NCI-H345 (cell line): ENCODE measurements at places on chromosomes 13 and 19.

GRCh38 chr19:17125062-17125727, 49.6 kb downstream of the MYO9B start:
- DNase-seq: no peak

- DNase-seq: no peak
These were observed 262.8 kb upstream of the RFC3 start for GRCh38 chr13:33554919-33555791.

DNA sequence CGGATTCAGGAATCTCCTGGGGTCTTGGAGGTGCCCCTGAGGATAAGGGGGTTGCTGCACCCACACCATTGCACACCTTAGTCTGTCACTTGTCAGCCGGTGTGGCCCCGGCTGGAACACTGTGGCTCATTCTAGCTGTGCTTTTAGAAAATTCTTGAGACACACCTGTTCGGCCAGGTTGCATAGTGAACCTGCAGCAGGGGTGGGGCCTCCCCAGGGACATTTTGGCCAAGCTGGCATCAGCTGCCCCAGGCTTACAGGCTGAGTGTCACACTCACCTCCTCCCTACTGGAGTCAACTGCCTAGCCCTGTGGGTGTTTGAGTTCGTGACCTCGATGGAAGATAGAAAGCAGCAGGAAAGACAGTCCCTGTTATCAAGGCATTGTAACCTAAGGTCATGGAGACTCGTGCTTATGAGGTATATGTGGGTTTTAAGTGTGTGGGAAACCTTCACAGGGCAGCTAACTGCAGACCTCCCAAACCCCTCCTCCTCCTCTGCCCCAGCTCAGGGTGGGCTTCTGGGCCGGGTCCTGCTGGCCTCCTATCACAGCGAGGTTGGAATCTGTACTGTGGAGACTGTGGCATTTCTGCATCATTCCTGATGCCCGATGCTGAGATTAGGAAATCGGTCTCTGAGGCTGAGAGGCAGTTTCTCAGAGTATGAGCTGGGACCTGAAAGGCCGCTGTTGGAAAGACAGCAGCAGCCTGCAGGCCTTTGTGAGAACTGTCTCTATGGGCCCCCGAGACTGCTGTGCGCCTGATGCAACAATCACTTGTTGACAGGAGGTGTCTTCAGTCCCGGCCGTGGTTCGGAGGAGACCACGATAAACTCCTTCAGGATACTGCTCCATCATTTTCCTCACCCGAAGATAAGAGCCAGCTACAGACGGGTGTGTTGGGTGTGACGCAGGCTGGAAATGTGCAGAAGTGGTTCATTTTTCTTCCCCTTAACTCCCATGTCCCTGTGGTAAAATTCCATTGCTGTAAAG, 72.2 kb downstream of the ATP11A start:
- no peak for DNase-seq

- no peak for DNase-seq
These were observed 23.3 kb upstream of the RBM26 start for GRCh38 chr13:79429309-79429708.

GRCh38 chr19:44755219-44755618, 6.7 kb downstream of the BCL3 start:
- no peak for DNase-seq

GRCh38 chr19:3862826-3863500, 5.9 kb downstream of the ZFR2 start:
- no peak for DNase-seq

- no peak for DNase-seq
These were observed 230.8 kb downstream of the DCT start for GRCh38 chr13:94248454-94249228.

DNA sequence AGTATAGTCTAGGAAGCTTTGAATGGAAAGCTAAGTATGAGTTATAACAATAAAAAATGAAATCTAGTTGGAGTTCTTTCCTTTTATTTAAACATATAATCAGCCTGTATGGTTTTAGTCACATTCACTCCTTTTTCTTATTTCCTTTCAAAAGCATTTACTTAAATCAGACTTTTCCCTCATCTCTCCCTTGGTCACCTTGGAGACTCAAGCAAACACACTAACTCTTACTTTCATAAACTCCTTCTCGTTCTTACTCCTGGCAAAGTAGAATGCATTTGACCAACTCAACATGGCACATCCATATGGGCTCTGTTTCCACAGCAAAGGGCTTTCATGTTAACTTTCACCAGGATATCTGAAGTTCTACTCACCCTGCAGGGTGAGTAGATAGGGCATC, 400.0 kb downstream of the LMO7 start:
- no peak for DNase-seq
